ENCODE measurements at places on chromosomes 13 and 19.

- no peak overlapping the region for H3K27ac ChIP-seq
- no peaks in the 10 kb centered on the region for H3K4me1 ChIP-seq
- no peaks in the 10 kb centered on the region for H3K27me3 ChIP-seq
- no peak for DNase-seq
- no peak overlapping the region for H3K4me3 ChIP-seq
- peaks cover 22% of the 10 kb centered on the region for H3K36me3 ChIP-seq
Observed at GRCh38 chr19:14459703-14460102, 15.5 kb downstream of the PTGER1 start.

DNA sequence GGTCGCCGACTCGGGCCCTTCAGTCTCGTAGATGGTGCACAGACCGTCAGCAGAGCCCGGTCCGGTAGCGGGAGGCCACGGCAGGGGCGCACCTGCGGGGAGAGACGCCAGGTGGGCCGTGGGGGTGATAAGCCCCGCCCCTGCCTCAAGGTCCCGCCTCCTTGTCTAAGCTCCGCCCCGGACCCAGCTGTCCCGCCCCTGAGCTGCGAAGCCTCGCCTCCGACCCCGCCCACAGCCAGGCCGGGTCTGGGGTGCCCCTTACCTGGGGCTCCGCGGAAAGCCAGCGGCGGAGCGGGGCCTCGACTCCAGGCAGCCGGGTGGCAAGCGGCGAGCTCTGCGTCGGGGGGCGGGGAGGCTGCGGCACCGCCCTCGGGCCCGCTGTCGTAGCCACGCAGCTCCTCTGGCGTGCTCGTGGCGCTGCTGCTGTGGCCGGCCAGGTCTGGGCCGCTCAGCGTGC, 4.7 kb downstream of the PRR36 start:
- peak; percentile 67 for DNase-seq
- no peaks in the 10 kb centered on the region for H3K36me3 ChIP-seq

DNA sequence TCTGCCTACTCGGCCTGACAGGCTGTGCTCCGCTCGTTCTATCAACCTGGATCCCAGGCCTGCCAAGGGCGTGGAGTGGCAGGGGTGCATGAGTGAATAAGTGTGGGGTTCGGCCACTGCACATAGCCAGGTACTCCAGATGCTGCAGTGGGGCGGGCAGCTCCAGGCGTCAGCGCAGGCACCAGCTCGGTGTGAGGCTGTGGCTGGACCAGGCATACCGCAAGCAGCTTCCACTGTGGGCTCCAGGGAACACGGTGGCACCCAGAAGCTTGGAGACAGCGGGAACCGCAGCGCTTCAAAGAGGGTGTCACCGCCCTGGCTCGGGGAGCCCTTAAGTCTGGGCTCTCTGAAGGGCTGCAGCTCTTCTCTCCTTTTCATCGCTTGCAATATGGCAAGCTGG, 1630.2 kb downstream of the OLFM4 start:
- no peak for DNase-seq
- H3K27me3 ChIP-seq: no peaks in the 10 kb centered on the region
- H3K27ac ChIP-seq: no peak overlapping the region
- H3K4me1 ChIP-seq: no peaks in the 10 kb centered on the region

- DNase-seq: no peak
- no peaks in the 10 kb centered on the region for H3K36me3 ChIP-seq
- H3K27ac ChIP-seq: no peak overlapping the region
- H3K27me3 ChIP-seq: peaks cover 36% of the 10 kb centered on the region
- H3K4me3 ChIP-seq: no peak overlapping the region
Observed at GRCh38 chr19:17458970-17459369, 1.8 kb downstream of the NXNL1 start.

GRCh38 chr19:34507414-34508067, 26.0 kb downstream of the WTIP start:
- no peak overlapping the region for H3K4me3 ChIP-seq
- no peak overlapping the region for H3K27ac ChIP-seq
- peaks cover 3% of the 10 kb centered on the region for H3K4me1 ChIP-seq
- peaks cover 1% of the 10 kb centered on the region for H3K36me3 ChIP-seq
- H3K27me3 ChIP-seq: peaks cover 3% of the 10 kb centered on the region

DNA sequence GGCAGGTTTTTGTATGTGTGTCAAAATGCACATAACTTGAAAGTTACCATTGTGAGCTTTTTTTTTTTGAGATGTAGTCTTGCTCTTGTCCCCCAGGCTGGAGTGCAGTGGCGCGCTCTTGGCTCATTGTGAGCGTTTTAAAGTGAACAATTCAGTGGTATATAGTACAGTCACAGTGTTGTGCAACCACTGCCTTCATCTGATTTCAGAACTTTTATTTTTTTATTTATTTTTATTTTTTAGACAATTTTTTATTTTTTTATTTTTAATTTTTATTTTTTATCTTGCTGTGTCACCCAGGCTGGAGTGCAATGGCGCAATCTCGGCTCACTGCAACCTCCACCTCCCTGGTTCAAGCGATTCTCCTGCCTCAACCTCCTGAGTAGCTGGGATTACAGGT, 15.0 kb downstream of the SLC25A42 start:
- DNase-seq: no peak
- H3K27me3 ChIP-seq: no peaks in the 10 kb centered on the region
- H3K36me3 ChIP-seq: peaks cover 3% of the 10 kb centered on the region
- H3K27ac ChIP-seq: no peak overlapping the region
- no peaks in the 10 kb centered on the region for H3K4me1 ChIP-seq

DNA sequence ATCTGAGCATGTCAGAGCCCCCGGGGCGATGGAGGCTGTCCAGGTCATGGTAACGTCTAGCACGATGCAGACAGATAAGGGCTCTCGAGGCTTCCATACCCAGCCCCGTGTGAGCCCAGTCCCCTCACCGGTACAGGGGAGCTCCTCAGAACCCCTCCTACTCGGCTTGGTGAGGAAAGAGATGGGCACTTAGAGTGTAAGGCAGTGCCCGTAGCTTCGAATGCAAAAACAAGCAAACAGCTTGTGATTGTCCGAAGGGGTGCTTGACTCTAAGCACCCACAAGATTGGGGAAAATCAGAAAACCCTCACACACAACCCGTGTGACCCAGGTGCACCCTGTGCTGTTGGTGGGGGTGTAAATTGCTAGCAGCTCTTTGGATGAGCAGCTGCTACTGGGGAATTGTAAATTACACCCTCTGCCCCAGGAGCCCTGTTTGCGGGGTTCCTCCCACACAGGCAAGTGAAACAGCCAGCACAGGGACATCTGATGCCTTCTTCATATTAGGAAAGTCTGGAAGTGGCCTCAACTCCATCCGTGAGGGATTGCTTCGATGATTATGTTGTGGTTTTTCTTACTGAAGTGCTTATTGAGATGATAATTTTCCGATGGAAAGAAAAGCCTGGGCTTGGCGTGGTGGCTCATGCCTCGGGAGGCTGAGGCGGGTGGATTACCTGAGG, 918 bp upstream of the PSPN start:
- H3K27ac ChIP-seq: peak overlapping the region; percentile 95
- H3K4me3 ChIP-seq: no peak overlapping the region
- H3K27me3 ChIP-seq: no peaks in the 10 kb centered on the region
- peaks cover 37% of the 10 kb centered on the region for H3K4me1 ChIP-seq
- no peak for DNase-seq

DNA sequence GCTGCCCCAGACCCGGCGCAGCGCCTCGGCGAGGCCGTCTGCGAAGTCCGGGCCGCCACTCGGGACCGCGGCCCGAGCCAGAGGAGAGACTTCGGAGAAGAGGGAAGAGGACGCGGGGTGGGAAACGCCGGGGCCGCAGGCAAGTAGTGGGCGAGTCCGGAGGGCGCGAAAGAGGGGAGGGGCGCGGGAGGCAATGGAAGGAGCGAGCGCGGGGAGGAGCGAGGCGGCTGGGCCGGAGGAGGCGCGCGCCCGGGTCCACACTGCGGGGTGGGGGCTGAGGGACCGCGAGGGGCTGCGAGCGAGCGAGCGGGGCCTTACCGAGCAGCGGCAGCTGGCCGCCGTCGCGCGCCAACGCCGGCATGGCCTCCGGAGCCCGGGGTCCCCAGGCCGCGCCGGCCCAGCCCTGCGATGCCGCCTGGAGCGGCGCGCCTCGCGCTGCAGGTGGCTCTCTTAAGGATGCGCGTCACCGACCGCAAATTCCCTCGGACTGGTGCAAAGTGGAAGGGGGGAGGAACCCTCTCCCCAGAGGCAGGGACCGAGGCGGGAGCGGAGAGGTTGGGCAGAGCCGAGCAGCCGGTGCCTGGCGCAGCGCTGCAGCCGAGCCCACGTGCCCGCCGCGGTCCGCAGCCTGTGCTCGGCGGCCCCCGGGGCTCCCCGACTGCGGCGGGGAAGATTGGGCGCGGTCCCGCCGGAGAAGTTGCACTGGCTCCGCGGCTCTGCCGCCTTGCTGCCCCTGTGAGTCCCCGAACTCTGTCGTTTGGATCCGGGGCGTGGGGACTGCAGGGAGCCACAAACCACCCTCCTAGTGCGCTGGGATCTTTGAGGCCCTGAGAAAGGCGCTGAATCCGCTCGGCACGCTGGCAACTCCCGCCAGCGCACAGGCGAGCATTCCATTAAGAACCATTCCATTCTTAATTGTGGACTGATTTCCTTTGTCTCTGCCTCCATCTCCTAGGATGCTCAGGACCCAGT, at the start of gene FLT3:
Gene FLT3 (minus strand): TSS at position 427 of the 972 bp plus-strand sequence. CDS start 66 bp downstream, at position 361.
- H3K4me1 ChIP-seq: no peaks in the 10 kb centered on the region
- peaks cover 95% of the 10 kb centered on the region for H3K27me3 ChIP-seq
- H3K4me3 ChIP-seq: peak within 1 kb of the TSS; percentile 56

GRCh38 chr13:77810878-77811277, 107.8 kb downstream of the EDNRB start:
- H3K36me3 ChIP-seq: no peaks in the 10 kb centered on the region
- H3K27ac ChIP-seq: peak overlapping the region; percentile 65
- peaks cover 8% of the 10 kb centered on the region for H3K27me3 ChIP-seq
- no peak overlapping the region for H3K4me3 ChIP-seq
- no peak for DNase-seq

- no peak for DNase-seq
- H3K27me3 ChIP-seq: no peaks in the 10 kb centered on the region
- no peak overlapping the region for H3K27ac ChIP-seq
- no peak overlapping the region for H3K4me3 ChIP-seq
- peaks cover 16% of the 10 kb centered on the region for H3K36me3 ChIP-seq
Observed at GRCh38 chr19:38079926-38080380, 144.1 kb downstream of the DPF1 start.

- H3K4me1 ChIP-seq: peaks cover 49% of the 10 kb centered on the region
- H3K27ac ChIP-seq: peak overlapping the region; percentile 81
- peak overlapping the region; percentile 55 for H3K4me3 ChIP-seq
- DNase-seq: no peak
- H3K36me3 ChIP-seq: peaks cover 24% of the 10 kb centered on the region
- H3K27me3 ChIP-seq: no peaks in the 10 kb centered on the region
Observed at GRCh38 chr19:1274852-1275259, 474 bp upstream of the FAM174C start.

DNA sequence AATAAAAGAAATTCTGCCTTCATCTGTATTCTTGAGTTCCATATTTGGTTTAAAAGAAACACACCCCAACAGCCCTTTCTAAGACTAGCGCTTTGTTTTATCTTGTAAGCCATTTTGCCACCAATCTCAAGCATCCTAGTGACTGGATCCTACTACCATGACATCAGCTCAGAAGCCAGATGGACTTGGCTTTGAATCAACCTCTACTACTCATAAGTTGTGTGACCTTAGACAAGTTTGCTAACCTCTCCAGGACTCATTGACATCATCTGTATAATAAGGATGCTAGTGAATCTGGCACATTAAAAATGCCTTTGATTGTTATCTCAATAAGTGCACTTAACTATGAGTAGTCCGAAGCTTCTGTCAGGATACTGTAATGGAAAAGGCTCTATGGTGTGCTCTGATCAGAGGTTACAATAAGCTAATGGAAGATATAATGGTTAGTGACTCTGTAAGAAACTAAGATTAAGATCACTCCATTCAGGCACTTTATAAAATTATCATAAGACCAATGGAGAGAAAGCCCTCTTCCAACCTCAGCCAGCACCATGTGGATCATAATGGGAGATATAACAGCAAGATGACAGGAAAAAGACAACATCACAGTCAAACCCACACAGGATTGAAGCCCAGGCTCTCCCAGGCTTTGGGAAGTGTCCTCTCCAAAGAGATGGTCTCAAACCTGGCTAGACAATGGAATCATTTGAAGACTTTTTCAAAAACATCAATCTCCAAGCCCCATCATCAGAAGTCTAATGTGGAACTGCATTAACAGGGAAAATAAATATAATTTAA, 180.6 kb upstream of the MIR17HG start:
- H3K4me1 ChIP-seq: peaks cover 16% of the 10 kb centered on the region
- no peak overlapping the region for H3K27ac ChIP-seq
- H3K4me3 ChIP-seq: no peak overlapping the region
- no peak for DNase-seq
- no peaks in the 10 kb centered on the region for H3K27me3 ChIP-seq
- H3K36me3 ChIP-seq: no peaks in the 10 kb centered on the region

DNA sequence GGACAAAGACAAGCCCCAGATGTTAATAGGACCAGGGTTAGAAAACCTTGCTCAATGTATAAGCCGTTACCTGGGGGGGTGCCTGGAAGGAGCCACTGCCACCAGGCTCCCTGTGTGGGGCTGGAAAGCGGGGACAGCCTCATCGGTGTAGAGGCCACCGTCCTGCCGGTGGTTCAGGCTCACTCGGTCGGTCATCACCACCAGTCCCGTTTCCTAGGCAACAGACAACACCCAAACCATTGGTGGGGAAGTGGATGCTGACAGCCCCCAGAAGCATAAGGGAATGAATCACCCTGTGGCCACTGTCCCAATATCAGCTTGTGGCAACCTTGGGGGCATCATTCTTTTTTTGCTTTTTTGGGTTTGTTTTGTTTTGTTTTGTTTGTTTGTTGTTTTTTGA, 55.8 kb downstream of the CPAMD8 start:
- H3K4me3 ChIP-seq: no peak overlapping the region
- H3K27me3 ChIP-seq: no peaks in the 10 kb centered on the region
- H3K27ac ChIP-seq: no peak overlapping the region
- no peak for DNase-seq
- H3K36me3 ChIP-seq: peaks cover 21% of the 10 kb centered on the region

- H3K36me3 ChIP-seq: no peaks in the 10 kb centered on the region
- no peak overlapping the region for H3K4me3 ChIP-seq
- H3K27me3 ChIP-seq: no peaks in the 10 kb centered on the region
- no peak for DNase-seq
Observed at GRCh38 chr13:112466132-112467058, 90.2 kb downstream of the SPACA7 start.

GRCh38 chr19:40419066-40419612, 6.0 kb upstream of the PRX start:
- H3K4me3 ChIP-seq: no peak overlapping the region
- peak overlapping the region; percentile 15 for H3K27ac ChIP-seq
- H3K36me3 ChIP-seq: no peaks in the 10 kb centered on the region
- H3K27me3 ChIP-seq: no peaks in the 10 kb centered on the region

- H3K36me3 ChIP-seq: peaks cover 21% of the 10 kb centered on the region
- DNase-seq: no peak
- peak overlapping the region; percentile 95 for H3K27ac ChIP-seq
- peaks cover 40% of the 10 kb centered on the region for H3K4me1 ChIP-seq
- H3K27me3 ChIP-seq: peaks cover 6% of the 10 kb centered on the region
Observed at GRCh38 chr19:41321600-41322270, 11.8 kb downstream of the CCDC97 start.

DNA sequence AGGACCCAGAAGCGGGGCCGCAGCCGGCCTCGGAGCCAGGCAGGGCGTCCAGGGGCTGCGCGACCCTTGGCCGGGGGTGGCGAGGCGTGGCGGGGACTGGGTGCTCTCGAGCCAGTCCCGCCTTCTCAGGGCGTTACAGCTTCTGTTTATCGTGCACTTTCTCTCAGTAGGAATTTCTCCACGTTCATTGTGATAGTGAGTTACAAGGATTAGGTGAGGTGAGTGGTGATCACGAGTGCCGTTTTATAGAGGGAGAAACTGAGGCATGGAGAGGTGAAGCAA, 600 bp downstream of the AP1M1 start:
- H3K27me3 ChIP-seq: no peaks in the 10 kb centered on the region
- H3K27ac ChIP-seq: peak overlapping the region; percentile 47
- no peak for DNase-seq
- peaks cover 15% of the 10 kb centered on the region for H3K4me1 ChIP-seq
- peak overlapping the region; percentile 70 for H3K4me3 ChIP-seq
